ENCODE measurements at places on chromosomes 4 and X.

DNA sequence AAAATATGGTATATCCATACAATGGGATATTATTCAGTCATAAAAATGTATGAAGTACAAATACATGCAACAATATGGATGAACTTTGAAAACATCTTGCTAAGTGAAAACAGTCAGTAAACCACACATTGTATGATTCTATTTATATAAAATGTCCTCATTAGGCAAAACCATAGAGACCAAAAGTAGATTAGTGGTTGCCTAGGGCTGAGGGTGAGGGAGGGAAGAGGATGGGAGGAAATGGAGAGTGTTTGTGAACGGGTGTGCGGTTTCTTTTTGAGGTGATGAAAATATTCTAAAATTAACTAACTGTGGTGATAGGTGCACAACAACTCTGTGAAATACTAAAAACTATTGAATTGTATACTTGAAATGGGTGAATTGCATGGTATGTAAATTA lies 29.6 kb downstream of the TEX11 start:
- no peak for DNase-seq

DNA sequence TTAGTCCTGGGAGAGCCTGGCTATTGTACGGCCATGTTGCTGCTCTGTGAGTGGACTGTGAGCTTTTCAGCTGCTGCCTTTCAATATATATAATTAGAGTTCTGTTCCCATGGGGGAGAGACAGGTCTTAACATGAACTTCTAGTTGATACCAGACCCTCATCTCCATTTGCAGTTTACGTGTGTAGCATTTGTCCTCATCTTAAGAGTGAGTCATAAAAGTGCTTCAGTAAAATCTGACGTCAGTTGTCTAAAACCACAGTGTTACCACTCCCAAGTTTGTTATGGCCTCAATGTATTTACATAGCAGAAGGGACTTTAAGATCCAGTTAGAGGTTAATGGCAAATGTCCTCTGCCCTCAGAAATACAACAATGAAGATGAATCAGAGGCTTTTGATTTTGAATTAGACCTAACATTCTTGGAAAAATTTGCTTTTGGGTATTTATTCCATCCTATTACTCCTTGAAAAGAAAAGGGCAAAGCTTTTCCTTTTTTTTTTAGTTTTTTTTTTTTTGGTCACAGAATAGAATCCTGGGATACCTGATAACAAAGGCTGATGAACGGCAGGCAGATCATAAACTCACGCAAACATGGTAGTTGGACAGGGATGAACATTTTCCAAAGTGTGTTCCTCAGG lies 38.6 kb downstream of the PHOX2B start:
- DNase-seq = peak; percentile 18

DNA sequence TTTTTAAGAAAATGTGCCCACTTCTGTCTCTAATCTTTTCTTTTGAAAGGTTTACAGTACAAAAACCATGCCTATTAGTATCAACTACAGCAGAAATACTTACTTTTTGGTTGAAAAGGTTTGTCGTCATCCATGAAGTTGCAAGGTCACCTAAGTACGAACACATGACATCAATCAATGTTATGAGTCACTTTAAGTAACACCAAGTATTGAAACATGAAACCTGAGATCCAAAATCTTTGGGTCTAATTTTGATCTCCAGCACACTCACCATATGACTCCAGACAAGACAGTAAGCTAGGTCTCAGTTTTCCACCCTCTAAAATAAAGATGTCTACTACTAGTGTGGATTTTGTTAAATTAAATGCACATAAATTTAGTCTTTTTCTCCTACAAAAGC lies 8.4 kb downstream of the ZNF280C start:
- DNase-seq = no peak

- no peak for DNase-seq
These were observed 171.8 kb upstream of the CLNK start for GRCh38 chr4:10856271-10856782.

DNA sequence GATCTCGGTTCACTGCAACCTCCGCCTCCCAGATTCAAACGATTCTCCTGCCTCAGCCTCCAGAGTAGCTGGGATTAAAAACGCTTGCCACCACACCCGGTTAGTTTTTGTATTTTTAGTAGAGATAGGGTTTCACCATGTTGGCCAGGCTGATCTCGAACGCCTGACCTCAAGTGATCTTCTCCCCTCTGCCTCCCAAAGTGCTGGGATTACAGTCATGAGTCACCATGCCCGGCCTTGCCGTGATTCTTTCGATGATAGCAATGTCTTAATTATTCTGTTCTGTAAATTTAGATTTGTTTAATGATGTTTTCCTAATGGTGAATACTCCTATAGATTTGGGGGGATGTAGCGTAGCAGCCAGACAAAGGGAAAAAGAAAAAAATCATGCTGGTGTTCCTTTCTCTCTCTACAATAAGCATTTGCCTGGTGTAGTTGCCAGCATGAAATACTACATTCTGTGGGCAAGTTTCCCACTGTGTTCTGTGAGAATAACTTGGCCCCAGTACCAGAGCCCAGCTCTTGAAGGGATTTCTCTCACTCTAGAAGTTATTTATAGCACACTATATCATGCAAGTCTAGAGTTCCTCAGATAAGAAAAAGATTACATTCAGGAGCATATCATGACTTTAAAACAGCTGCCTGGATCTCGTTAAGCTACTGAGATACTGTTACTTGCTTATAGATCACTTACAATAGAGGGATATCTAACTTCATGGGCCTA lies 15.4 kb downstream of the NIPAL1 start:
- no peak for DNase-seq

- DNase-seq = no peak
These were observed 13.8 kb upstream of the CLDN34 start for GRCh38 chrX:9953396-9953795.

GRCh38 chr4:108900018-108900580 lies 137.2 kb upstream of the ETNPPL start:
- DNase-seq = no peak

DNA sequence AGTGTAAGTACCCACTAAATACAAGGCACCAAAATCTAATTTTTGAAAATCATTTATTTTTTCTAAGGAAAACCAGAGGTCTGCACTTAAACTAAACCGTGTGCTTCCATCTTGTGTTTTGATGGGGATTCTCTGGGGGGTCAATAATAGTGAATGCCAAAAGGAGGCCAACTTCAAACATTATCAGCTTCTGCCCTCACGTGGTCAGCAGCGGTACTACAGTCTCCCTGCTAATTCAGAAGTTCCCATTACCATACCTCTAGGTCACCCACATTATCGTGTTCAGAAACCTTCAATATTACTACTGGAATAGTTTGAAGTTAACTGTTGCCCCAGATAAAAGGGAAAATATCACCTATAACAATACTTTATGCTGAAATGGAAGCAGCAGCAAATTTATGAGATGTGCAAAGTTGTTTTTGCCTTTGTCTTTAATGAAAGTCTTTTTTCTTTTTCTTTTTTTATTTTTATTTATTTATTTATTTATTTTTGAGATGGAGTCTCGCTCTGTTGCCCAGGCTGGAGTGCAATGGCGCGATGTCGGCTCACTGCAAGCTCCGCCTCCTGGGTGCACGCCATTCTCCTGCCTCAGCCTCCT lies 17.3 kb downstream of the CTPS2 start:
- peak; percentile 2 for DNase-seq
